ENCODE measurements at places on chromosomes 3 and 15.

- no peak for DNase-seq
Observed at GRCh38 chr15:60090747-60091146, 86.6 kb downstream of the FOXB1 start.

GRCh38 chr15:20356444-20356910, 185.1 kb downstream of the GOLGA6L6 start:
- DNase-seq: peak; percentile 76

DNA sequence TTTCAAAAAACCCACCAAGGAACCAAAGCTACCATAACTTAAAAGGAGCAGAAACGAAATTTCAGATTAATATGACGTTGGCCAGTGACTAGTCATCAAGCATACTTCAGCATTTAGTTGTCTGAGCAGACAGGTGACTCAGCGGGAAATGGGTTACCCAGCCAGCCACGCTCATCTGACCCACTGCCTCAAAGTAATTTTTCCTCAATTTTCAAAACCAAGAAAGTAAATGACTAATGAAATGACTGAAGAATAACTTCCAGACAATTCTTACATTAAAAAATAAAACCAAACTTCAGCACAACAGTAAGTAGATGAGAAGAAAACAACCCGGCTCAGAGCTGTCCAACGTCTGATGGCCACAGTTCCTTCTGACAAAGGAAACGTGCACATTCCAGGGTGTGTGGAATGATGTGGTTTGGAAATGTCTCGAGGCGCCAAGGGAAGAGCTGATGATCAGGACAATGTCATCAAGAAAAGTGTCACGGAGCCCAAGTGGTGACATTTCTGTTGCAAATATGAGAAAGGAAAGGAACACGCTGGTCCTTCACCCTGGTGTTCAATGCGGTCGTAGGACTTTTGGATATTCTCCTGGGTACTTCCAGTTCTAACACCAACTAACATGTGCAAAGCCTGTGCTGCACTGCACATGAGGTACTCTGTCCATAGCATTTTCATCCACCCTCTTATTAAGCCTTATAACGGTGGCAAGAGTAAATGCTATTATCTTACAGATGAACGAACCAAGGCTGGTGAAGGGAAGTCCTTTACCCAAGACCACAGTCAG, 79.1 kb downstream of the FOXP1 start:
- peak; percentile 42 for DNase-seq

- no peak for DNase-seq
Observed at GRCh38 chr15:36359286-36359685, 220.1 kb upstream of the CDIN1 start.

GRCh38 chr15:54307252-54307902, 329.1 kb downstream of the UNC13C start:
- no peak for DNase-seq

DNA sequence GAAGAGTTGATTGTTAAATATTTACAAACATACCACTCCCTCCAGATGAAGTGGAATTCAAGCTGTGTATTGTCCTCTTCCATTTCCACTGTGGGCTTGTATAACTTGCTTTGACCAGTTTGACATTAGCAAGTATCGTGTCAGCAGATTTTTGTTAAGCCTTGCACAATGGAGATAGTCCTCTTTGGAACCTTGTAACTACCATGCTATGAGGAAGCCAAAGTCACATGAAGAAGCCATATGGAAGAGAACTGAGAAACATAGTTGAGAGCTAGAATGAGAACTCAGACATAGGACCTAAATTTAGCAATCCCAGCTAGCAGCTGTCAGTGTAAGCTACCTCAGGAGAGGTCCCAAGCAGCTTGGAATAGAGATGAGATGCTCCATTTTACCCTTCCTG, 889.2 kb downstream of the PDCD6IP start:
- no peak for DNase-seq

GRCh38 chr3:47849699-47850563, 47.0 kb downstream of the DHX30 start:
- DNase-seq: no peak

- DNase-seq: no peak
Observed at GRCh38 chr3:119608405-119609000, 10.8 kb downstream of the PLA1A start.

GRCh38 chr15:40243126-40243810, 4.4 kb downstream of the PAK6 start:
- no peak for DNase-seq

- DNase-seq: no peak
Observed at GRCh38 chr15:100279446-100279845, 62.3 kb downstream of the ADAMTS17 start.

GRCh38 chr3:12188681-12189287, 30.1 kb upstream of the TIMP4 start:
- DNase-seq: no peak

DNA sequence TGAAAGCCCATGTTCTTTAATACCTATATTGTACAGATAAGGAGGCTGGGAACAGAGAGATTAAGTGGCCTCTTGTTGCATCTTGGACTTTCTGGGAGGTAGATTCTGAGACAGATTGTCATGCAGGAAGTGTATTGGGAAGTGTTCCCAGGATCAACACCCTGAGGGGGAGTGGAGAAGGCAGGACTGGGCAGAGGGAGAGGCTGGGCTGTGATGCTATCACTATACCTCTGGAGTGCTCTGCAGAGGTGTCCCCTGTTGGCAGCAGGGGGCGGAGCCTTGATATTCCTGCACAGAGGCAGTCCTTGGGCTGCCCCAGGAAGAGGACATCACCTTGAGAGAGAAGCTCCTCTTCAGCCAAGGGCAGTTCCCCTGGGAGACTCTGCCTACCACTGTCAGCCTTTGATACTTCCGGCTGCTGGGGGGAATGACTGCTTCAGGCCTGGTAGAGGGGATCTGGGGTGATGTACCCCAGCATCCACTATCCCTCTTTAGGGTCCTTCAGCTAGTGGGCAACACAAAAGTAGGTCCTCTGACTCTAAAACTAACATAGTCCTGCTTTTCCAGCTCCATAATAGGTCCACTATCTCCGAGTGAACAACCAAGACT, 97.4 kb upstream of the RNU6-1 start:
- no peak for DNase-seq

DNA sequence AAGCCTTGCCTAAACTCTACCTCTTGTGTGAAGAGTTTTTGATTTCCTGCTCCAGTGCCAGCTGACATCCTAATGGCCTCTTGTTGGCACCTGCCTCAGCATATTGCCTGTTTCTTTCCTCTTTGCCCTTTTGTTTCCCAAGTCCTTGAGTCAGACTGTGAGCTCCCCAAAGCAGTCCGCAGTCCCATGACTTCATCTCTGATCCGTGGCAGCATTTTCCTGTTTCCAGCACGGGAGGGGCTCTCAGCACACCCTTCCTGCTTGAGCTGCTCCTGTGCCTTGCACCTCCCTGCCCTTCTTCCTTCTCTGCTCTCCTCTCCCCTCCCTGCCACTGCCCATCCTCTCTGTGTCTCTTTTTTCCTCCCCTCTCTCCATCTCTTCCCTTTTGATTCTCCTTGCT, 179.6 kb downstream of the EPHB1 start:
- no peak for DNase-seq

DNA sequence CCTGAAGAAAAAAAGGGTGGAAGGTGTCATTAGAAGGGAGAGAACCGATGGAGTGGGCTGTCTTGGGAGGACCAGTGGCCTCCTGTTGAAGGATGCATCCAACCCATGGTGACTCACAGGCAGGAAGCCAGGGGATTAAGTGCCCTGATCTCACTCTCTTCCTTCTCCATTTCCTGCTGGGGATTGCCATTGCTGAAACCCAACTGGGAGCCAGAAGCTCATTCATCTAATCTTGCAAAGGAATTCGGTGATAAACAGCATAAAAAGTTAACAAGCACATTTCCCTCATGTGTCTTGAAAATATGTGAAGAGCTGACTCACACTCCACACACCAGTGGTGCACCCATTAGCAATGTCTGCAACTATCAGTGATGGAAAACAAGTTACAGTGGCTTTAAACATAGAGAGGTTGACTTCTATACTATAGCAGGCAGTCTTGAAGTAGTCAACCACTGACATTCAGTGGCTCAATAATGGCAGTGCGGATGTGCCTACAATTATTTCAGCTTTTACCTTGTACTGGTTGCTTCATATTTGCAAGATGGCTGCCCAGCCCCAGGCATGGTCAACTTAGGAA, 12.8 kb upstream of the CSRNP1 start:
- no peak for DNase-seq

GRCh38 chr3:38343797-38344594, 2.6 kb upstream of the XYLB start:
- no peak for DNase-seq

DNA sequence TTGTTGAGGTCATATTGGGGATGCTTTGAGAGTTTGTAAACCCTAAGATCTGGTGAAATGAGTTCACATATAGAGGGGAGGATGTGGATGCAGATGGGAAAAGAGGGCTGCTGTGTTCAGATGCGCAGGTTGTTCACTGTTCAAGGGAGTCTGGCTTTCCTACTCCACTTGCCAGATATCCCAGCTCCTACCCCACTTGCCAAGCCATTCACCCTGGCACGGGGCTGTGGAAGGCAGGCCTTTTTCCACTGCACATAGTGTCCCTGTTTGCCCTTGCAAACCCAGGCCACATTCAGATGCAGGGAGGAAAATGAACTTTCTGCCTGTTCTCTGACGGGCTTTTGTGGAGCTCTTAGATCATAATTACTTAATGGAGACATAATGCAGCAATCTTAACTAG, 29.0 kb downstream of the CRABP1 start:
- no peak for DNase-seq

DNA sequence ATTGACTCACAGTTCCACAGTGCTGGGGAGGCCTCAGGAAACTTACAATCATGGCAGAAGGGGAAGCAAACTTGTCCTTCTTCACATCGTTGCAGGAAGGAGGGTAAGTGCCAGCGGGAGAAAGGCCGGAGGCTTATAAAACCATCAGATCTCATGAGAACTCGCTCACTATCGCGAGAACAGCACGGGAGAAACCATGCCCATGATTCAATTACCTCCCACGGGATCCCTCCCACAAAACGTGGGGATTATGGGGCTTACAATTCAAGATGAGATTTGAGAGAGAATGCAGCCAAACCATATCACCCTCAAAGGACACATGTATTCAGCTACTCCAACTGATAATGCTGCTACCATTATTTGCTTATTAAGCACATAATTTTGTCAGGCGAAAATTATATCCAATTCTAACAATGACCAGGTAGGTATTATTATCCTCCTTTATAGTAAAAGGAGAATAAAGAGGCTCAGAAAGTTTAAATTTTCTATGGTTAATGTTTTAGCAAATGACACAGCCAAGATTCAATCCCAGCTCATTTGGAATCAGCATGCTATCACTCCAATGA, 327.2 kb upstream of the CDIN1 start:
- DNase-seq: no peak

DNA sequence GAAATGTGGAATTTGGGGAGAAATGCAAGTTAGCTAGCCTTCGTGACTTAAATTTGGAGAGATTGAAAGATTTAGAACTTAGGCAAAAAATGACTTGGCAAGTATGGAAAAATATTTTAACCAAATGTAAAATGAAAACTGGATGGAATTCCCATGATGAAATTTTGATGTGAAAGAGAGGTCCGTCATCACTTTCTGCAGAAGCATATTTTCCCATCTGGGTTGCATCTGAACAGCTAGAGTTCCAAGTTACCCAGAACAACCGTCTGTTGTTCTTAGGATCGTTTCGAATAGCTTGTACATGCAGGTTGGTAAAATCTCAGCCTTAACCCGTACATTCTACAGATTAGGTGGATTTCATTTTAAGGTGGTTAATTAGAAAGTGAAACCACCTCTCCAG, 136.3 kb downstream of the GHSR start:
- no peak for DNase-seq

- DNase-seq: no peak
Observed at GRCh38 chr15:80333261-80333660, 70.9 kb upstream of the ARNT2 start.
